ENCODE measurements at places on chromosomes 5 and 9.

DNA sequence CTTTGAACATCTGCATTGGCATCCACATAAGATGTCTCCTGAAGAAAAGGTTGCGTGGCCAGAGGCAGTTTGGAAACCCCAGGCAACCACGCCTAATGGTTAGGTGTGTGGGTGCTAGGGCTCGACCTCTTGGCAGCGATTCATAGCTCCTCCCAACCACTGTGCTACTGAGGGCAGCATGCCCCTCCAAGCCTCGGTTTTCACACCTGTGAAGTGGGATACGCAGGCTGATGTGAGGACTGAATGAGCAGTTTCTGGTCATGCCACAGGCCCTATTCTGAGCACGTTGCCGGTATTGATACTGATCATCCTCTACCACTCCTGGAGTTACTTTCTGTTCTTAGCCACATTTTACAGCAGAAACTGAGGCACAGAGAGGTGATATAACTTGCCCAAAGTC is 19.1 kb downstream of the NDST1 start:
- DNase-seq: no peak

DNA sequence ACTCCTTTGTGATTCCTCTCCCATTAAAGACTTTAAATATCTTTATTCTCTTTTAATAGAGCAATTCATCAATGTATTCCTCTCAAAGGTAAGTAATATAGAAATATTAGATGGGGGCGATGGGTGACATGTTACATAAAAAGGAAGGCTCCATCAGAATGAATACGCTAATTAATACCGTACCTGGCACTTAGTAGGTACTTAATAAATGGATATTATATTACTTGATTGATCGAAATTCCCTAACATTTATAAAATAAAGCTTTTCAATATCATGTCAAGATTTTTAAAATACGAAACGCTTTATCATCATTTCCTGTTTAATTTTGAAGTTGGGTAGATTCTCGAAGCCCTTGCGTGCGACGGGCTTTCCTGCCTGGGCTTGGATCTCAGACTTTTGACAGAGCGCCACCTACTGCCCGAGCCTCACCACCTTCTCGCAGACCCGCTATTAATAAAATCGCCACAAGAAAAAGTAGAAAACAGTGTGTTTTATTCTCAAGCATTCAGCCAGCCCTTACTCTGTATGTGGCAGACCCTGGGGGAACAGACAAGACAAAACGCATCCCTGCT is 99.4 kb downstream of the C5orf15 start:
- DNase-seq: peak; percentile 59

GRCh38 chr5:181217803-181218062 is 5.3 kb upstream of the TRIM41 start:
- peak; percentile 63 for DNase-seq

DNA sequence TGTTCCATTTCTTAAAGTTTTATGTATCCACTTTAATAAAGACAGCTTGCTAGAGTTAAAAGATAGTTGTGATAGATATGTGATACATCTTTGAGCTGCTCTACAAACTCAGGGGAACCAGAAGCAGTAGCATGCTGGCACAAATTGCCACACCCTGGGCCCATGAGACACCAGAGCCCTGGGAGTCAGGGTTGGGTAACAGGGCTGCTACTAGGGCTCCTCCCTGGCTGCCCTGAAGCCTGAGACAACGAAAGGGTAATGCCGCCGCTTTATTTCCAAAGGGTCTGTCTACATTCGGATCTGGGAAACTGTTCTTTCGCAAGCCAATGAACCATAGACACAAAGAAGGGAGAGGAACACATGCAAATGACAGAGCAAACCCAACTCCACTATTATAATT is 29.2 kb downstream of the PTPN3 start:
- no peak for DNase-seq

- no peak for DNase-seq
Observed at GRCh38 chr5:79243224-79243623, 7.3 kb downstream of the JMY start.

DNA sequence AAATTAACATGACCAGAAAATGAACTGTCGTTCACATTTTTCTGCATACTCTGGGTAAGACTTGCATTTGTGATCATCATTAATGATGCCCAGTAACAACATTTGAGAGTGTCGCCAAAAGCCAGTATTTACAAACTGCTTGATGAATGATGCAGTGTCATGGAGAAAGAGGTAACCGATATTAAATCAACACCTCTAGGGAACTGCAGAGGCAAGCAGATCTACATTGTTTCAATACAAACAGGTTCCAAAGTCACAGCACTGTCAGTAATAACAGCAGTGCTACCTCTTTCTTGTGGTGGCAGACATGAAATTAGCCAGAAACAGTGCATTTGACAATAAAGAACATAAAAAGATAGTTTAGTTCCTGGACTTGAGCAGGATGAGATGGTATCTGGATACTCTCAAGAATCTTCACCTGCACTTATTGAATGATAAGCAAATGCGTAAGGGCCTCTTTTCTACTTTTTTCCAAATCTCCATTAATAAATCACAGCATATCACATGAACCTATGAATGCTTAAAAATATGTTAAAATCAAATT is 456.6 kb downstream of the ARHGEF28 start:
- no peak for DNase-seq

DNA sequence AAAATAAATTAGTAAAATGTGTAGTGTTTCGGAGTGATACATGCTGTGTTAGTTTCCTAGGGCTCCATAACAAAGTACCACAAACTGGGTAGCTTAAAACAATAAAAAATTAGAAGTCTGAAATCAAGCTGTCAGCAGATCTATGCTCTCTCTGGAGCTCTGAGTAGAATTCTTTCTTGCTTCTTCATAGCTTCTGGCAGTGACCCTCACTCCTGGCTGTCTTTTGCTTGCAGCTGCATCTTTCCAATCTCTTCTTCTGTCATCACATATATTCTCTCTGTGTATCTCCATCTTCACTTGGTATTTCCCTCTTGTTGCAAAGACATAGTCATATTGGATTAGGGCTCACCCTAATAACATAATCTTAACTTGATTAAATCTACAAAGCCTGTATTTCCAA is 37.6 kb upstream of the PLCXD3 start:
- DNase-seq: no peak

DNA sequence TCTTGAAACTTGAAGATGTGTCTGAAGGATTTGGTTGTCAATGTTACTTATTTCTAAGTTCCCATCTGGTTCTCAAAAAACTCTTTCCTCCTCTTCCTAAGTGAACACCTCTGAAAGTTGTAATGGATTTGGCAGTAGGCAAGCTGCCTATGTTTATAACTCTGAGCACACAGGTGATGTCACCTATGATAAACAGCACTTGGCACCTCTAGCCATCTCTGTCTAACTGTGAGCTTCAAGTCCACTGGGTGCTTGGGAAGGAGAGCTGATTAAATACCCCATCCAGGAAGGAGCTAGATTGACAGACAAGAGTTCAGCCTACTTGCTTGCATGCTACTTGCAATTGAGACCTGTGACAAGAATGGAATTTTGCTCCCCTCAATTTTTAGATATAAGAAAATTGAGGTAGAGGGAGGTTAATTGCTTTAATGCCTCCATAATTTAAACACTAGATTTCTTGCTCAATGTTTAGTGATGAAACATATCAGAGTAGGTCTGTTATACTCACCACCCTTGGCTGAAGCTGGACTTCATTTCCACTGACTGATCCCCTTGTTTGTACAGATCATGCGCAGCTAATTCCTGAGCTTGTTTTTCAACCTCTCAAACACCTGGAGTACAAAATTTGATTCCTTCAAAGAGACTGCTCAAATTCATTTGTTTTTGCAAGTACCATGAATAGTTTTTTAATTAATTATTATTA is 49.9 kb downstream of the PDE4D start:
- no peak for DNase-seq

GRCh38 chr5:59798862-59799667 is 94.5 kb downstream of the PDE4D start:
- DNase-seq: peak; percentile 17

- no peak for DNase-seq
Observed at GRCh38 chr9:70987986-70988385, 133.4 kb downstream of the TRPM3 start.

DNA sequence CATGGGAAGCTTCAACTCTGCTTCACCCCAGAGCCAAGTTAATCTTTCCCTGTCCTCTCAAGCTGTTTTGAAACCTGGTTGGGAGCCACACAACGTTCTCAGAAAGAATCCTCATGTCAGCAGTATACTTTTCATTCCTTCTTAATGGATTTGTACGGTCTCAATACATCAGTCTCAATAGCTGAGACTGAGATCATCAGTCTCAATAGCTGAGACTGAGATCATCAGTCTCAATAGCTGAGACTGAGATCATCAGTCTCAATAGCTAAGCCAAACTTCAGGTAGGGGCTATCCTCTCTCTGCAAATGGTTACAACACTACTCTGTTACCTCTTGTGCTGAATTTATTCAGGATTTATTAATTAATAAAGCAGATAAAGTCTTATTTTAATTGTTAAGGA is 1317.4 kb upstream of the CDH9 start:
- DNase-seq: no peak

DNA sequence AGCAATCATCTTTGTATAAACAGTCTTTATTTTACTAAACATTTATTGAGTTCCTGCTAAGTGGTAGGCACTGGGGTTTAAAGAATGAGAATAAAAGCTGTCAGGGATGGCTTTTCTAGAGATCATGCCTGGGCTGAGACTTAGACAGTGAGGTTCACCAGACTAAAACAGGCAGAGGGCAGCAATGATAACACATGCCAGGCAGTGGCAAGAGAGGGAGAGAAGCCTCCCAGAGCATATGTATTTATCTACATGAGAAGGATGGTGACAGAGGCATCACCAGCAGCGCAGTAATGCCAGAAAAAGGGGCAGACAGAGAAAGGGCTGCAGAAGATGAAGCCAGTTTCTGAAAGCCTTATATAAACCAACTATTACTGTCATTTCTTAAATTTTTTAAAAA is 121.0 kb upstream of the CCDC180 start:
- no peak for DNase-seq

GRCh38 chr9:92988215-92988768 is 41.0 kb downstream of the FGD3 start:
- DNase-seq: peak; percentile 27

GRCh38 chr5:12023614-12024241 is 119.5 kb upstream of the CTNND2 start:
- no peak for DNase-seq

DNA sequence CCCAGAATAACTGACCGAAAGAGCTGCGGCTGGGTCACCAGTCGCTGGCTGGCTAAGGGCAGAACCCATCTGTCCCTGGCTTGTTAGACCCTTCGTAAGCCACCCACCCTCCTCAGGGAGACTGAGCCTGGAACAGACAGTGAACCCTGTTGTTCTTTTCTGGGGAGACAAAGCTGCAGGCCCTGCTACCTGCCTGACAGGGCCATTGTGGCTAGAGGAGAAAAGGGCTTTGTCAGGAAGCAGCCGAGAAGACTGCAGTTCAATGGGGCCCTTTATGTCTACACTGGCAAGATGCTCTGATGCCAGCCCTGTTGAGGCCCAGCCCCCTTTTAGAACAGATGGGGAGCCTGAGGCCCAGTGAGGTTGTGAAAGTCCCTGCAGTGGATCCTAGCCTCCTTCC is 3.7 kb upstream of the NIPAL4 start:
- no peak for DNase-seq

DNA sequence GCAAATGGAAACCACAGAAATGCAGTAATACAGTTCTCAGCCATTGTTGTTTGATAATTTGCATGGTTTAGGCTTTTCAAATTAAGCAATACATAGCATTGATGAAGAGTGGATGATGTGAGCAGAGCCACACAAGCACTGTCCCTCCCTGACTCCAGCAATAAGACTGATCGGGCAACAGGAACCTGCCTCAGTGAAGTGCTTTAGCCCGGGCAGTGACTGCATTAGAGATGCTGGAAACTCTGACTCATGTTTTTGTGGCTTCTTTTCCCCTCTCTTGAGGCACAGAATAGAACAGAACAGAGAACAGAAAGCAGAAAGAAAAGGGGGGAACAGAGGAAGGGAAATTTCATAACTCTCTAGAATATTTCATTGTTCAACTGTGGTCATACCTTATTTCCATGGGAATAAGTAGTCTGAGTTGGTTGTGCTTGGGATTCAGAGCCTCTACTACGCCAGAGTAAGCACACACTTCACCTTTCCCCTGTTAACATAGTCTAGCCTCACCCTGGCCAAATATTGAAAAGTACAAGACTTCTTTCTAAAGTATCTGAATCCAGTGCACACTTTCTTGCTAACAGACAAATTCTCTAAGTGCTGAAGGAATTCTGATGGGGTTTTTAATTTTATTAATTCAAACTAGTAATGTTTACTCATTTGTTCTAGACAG is 164.8 kb upstream of the VCAN start:
- no peak for DNase-seq

GRCh38 chr9:34179213-34180136 is 632 bp downstream of the UBAP1 start:
- DNase-seq: no peak
